ENCODE measurements at places on chromosomes 16 and 17.
A peak's percentile ranks its signal among the peaks of the same experiment; 100 is the strongest.

GRCh38 chr17:77885678-77886386 lies 72.7 kb upstream of the TNRC6C start:
- DNase-seq: no peak

- no peak for DNase-seq
Observed at GRCh38 chr17:81171941-81172340, 5.9 kb upstream of the AATK start.

DNA sequence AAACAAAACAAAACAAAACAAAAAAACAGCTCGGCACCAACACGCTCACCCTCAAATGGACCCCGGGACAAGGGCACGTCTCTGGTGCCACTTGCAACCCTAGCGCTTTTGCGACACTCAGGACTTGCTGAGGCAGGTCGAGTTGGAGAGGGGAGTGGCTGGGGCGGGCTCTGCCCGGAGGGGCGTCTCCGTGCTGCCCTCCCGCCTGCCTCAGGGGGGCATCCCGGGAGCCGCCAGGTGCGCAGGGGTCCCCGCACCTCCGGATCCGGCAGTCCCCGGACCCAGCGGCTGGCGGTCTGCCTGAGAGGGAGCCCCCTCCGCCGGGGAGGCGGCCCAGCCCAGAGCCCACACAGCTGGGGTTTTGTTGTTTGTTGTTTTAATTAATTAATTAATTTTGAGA lies at the start of gene SLC52A1:
Gene SLC52A1 (minus strand): TSS at position 112 of the 400 bp plus-strand sequence. CDS start 820 bp downstream, outside the sequence.
- no peak for DNase-seq

GRCh38 chr17:79792984-79793923 lies 3.6 kb downstream of the CBX8 start:
- no peak for DNase-seq

DNA sequence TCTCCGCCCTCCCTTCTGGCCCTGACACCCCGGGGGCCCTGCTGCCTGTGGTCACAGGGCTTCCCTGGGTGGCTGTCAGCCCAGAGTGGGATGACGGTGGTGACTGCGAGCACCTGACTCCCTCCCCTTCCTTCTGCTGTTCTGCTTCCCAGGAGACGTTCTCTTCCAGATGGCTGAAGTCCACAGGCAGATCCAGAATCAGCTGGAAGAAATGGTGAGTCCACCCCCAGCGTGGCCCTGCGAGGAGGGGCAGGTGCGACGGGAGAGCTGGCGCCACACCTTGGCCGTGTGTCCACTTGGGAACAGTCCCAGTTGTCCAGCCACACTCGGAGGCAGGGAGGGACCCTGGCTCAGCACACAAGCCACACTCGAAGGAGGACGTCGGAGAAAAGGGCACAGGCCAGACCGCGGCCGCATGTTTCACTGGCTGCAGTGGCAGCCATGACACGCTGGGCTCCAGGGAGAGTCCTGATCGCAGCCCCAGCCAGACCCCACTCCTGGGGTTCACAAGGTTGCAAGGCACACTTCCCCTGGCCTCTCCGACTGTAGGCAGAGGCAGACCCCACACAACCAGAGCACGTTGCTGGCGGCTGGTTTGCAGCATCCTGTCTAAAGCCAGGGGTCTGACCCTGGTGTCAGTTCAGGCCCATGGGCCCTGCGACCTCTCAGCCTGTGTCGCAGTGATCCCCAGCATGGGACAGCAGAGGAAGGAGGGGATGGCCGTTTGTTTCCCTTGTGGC lies 49.9 kb downstream of the BAIAP2 start:
- DNase-seq: peak; percentile 37

DNA sequence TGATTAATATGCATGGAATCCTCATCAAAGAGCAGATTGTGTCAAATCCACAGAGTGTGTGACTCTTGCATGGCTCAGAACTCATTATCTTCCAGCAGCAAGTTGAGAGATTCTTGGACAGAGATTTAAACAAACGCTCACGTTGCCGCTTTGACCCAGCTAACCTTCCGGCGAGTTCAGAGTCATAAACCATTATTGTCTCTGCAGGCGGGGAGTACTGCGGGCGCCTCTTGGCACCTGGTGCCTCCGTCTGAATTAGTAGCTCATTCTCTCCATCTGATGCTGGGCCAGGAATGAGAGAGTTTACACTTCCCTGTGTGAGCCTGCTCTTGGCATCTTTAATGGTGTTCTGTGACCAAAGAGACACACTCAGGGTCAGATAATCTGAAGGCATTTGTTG lies 138.6 kb upstream of the WSCD1 start:
- DNase-seq: no peak

DNA sequence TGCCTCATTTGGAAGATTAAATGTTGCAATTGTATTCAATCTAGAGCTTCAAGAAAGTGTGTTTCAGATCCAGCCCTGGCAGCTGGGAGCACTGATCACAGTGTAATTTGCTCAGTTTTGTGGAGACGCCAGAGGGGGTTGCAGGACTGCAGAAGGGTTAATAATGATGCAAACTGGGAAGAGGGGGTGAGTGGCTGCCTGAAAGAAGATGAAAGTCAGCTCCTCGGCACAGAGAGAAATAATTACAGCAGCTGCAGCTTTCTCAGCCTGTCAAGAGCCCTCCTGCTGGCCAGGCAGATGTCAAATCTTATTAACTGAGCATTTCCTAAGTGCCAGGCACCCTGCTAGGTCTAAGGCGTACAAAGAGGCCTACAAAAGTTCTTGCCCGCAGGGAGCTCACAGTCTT lies 97.7 kb downstream of the ZNF18 start:
- DNase-seq: peak; percentile 18

DNA sequence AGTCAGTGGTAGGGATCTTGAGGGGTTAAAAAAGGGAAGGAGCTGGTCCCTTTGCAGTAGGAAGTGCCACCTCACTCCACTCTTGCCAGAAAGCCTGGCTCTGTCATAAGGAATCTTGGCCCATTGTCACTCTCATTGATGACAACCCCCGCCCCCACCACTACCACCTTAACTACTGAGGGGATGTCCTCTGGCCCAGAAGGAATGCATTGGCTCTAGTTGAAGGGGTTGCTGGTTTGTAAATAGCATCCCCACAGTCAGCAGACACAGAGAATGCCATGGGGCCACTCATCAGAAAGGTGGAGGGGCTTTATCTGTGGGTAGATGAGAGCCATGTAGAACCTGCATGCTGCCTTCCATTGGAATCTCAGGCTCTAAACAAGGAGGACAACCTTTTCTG lies 316.2 kb downstream of the WWOX start:
- no peak for DNase-seq

- DNase-seq: no peak
Observed at GRCh38 chr16:70694868-70695218, 9.0 kb upstream of the MTSS2 start.

DNA sequence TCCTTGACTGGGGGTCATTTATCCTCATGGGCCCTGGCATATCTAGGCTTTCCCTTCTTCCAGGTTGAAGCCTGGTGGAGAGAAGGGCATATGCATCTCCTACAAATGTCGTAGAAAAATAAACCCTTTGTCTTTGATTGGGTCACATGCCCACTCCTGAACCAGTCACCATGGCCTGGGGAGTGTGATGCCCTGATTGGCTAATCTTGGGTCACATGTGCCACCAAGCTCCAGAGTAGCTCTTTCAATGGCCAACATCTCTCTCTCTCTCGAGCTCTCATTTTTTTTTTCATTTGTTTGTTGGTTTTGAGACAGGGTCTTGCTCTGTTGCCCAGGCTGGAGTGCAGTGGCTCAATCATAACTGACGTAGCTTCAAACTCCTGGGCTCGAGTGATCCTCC lies 5.6 kb upstream of the XPO6 start:
- DNase-seq: no peak

DNA sequence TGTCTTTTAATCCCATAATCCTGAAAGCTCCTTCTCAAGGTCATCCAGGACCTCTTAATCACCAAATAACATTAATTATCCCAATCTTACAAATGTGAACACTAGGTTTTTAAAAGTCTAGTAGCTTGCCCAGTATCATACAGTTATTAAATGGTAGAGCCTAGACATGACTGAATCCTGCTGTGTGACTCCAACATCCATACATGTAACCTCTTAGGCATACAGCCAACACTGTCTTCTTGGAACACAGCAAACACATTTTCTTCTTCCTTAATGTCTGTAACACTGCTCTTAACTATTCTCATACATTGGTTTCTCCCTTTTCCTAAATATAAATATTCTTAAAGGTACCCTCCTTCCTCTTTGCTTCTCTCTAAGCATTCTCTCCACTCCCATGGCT lies 13.7 kb downstream of the BRIP1 start:
- DNase-seq: no peak

GRCh38 chr17:56902348-56902747 lies 11.5 kb downstream of the TRIM25 start:
- DNase-seq: no peak

DNA sequence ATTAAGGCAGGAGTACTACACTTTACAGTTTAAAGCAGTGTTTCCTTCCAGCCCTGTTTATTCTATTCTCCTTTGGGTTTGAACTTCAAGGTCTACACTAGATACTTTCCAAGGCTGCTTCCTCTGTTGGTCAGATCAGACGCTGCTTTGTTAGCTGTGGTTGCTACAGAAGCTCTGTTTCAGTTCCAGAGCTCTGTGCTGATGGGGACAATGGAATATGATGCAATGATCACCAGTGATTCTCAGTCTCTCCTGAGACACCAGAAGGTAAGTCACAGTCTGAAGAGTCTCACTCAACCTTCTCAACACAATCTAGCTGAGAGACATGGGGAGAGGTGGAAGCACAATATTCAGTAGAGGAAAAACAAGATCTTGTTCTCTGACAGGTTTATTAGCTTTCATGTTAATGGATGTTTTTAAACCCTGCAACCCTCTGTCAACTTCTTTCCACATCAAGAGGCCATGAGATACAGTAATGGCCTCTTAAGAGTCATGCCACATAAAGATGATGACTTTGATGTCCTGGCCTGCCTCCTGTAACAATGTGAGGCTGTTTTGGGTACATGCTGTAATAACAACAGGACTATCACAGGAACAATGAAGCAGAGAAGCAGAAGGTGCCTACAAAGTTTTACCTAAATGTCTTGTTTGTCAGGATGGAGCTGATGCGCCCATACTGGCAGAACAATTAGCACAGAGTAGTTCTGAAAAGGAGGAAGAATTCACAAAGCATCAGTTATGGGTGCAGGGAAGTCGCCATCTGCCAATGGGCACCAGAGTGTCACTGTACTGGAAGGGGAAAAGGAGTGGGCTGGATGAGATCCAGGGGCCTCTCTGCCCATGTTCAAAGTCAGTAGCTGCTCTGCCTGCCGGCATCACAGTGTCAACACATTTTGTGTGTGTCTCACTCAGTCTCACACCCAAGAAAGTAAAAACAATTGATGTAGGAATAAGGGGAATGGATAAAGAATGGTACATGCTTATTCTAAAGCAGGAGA lies 33.4 kb downstream of the PSME3IP1 start:
- DNase-seq: no peak

- no peak for DNase-seq
Observed at GRCh38 chr16:2472885-2473445, 1.9 kb downstream of the NTN3 start.

GRCh38 chr17:77420804-77421629 lies 280.2 kb downstream of the SEC14L1 start:
- no peak for DNase-seq

DNA sequence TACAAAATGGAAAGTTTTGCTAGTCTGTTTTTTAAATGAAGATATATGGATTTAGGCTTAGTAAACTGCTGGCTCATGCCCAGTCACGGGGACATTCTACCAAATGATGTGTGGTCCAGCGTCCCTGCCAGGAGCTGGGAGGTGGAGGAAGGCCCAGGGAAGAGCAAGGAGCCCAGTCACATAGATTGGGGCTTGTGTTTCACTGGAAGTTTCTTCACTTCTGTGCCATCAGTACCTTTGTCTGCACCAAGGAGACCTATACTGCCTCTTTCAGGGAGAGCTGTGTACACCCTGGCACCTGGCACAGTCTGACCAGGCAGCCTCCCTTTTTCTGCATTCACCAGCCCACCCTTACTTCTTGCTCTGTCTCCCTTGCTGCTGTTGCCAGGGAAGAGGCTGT lies 32.6 kb upstream of the ERN1 start:
- no peak for DNase-seq

DNA sequence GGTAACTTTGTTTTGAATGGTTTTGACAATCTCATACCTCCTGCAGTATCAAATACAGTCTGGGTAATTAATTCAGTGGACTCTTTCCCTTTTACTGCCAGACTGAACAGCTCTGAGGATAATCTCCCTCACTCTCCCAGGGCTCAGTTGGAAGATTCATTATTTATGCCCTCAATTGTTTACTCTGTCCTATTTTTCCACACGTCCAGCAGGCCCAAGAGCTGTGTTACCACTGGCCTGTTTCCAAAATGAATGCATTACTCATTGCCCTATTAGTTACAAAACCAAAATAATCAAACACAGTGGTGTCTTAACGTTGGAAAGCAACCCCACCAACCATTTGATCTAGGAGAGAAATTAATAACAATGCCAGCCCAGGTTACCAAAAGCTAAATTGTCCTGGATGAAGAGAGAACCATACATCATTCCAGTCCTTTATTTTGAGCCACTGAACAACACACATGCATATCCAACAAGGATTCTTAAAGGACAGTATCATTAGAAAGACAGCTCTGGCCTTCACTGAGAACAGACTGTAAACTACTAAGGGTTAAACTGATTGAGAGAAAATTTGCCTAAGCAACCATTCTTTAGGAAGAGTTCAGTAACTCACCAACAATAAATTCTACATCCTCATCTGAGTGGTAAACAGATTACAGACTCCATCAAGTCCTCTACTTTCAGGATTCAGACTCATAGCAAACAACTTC lies 34.5 kb downstream of the FAM222B start:
- peak; percentile 44 for DNase-seq

GRCh38 chr17:82321947-82322466 lies 4.6 kb upstream of the CD7 start:
- no peak for DNase-seq

GRCh38 chr16:5069048-5069447 lies 2.6 kb upstream of the ALG1 start:
- no peak for DNase-seq

DNA sequence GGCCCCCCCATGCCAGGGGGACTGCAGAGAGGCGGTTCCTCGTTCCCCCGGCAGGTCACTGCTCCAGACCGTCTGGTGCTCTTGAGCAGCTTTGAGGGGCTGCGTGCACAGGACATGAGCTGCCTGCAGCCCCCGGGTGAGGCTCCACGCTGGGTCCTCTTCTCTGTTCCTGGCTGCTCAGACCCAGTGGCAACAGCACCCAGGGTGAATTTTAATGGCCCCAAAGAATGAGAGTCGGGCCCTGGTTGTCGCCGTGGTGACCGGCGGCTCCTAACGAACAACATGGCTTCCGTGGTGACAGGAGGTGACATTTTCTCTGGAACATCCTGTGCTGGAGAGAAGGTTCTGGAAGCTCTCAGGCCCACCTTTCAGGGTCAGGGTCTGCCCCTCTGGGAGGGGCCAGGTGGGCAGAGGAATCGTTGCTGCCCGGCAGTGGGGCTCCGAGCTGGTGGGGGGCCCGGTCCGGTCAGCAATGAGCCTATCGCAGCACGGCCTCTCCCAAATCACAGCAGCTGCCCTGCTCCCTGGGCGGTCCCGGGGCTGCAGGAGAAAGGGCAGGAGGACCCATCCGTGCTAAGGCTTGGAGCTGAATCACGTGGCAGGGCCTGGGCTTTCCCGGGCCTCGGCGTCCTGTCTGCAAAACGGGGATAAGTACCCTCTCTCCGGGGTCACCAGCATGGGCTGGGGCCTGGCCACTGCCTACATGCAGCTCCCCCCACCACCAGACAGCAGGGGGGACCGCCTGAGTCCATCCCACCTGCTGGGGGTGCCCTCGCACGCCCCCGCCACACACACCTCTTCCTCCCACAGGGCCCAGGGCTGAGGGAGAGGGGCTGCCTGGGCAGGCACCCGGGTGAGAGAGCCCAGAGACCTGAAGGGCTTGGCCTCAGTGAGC lies 3.4 kb upstream of the C1QTNF8 start:
- DNase-seq: no peak

GRCh38 chr16:61412562-61412961 lies 623.7 kb downstream of the CDH8 start:
- DNase-seq: no peak
